Sigmoid colon (tissue), 7 donors: ENCODE measurements at places on chromosomes 5 and 9. TPM values are rescaled to one million over a fixed set of nuclear protein-coding genes. Genes with fewer than 3 reads are reported as not detected.

GRCh38 chr5:2560435-2560834 is 191.0 kb downstream of the IRX2 start:
- no peaks in the 10 kb centered on the region for H3K4me1 ChIP-seq
- no peaks in the 10 kb centered on the region for H3K36me3 ChIP-seq
- no peak overlapping the region for H3K4me3 ChIP-seq
- no peak overlapping the region for H3K27ac ChIP-seq
- no peaks in the 10 kb centered on the region for H3K27me3 ChIP-seq

GRCh38 chr9:19216466-19216865 is 14.0 kb upstream of the DENND4C start:
- H3K4me3 ChIP-seq, result no peak overlapping the region
- H3K27me3 ChIP-seq, result no peaks in the 10 kb centered on the region
- no peaks in the 10 kb centered on the region for H3K4me1 ChIP-seq

The EGFL7 gene
- 75.6 TPM for total RNA-seq

The IL31RA gene
- 3.3 TPM for total RNA-seq

DNA sequence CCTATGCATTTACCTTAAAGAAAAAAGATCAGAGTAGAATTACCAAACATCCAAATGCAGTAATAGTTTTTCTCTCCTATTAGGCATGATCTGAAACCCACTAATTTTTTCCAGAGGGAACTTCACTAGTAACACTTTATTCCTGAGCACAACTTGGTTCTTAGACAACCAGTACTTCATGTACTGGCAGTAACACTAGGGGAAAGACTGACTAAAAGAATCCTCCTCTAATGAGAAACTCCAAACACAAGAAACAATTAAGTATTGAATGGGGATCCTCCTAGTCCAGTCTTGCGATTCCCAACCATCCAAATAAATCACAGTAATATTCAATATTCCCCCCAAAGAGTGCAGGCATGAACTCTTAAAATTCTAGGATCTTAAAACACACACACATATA is 48.9 kb downstream of the ZNF608 start:
- peaks cover 72% of the 10 kb centered on the region for H3K4me1 ChIP-seq
- no peaks in the 10 kb centered on the region for H3K27me3 ChIP-seq
- H3K36me3 ChIP-seq, result no peaks in the 10 kb centered on the region
- H3K27ac ChIP-seq, result peak overlapping the region; percentile 85
- H3K4me3 ChIP-seq, result no peak overlapping the region

The NCBP1 gene
- 20.2 TPM for total RNA-seq

GRCh38 chr5:175654339-175654738 is 3.5 kb upstream of the HRH2 start:
- peaks cover 11% of the 10 kb centered on the region for H3K27me3 ChIP-seq
- H3K4me3 ChIP-seq, result no peak overlapping the region
- H3K36me3 ChIP-seq, result no peaks in the 10 kb centered on the region
- peaks cover 11% of the 10 kb centered on the region for H3K4me1 ChIP-seq

DNA sequence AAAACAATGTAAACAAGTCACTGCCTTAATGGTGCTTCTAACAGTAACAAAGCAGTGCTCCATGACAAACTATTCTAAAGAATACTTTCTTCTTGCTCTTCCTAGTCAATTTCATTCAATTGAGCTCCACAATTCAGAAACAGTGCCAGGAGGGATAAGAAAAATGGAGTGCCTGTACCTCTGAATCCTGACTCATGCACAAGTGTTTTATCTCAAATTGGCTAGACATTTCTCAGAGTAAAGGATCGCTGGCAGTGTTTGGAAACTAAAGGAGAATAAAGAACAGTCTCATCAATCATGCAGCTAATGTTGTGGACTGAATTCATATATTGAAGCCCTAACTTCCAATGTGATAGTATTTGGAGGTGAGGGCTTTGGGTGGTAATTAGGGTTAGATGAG is 27.6 kb downstream of the SLC25A51 start:
- no peak overlapping the region for H3K4me3 ChIP-seq
- no peaks in the 10 kb centered on the region for H3K36me3 ChIP-seq
- no peak overlapping the region for H3K27ac ChIP-seq
- no peaks in the 10 kb centered on the region for H3K4me1 ChIP-seq
- no peaks in the 10 kb centered on the region for H3K27me3 ChIP-seq
- DNase-seq, result no peak

The INSL4 gene
- not detected for total RNA-seq

DNA sequence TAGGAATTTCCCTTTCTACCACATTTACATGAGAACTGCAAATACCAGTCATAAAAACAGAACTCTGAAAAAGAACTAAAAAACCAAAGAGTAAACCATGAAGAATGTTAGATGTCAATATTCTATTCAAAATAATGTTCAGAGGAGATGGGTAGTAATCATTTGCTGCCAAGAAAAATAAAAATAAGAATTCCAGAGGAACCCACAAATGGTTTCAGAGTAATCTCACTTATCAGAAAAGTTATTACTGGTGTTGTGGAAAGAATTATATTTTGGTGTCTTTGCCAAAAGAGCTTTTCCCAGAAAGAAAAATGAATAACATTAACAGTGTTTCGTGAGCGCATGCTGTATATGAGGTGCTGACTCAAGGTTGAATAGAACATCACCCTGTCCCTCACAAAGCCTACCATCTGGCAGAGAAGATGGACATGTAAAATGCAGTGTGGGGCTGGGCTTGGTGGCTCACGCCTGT is 35.6 kb downstream of the GPR21 start:
- H3K36me3 ChIP-seq, result peaks cover 87% of the 10 kb centered on the region
- H3K27me3 ChIP-seq, result no peaks in the 10 kb centered on the region
- no peak overlapping the region for H3K27ac ChIP-seq

DNA sequence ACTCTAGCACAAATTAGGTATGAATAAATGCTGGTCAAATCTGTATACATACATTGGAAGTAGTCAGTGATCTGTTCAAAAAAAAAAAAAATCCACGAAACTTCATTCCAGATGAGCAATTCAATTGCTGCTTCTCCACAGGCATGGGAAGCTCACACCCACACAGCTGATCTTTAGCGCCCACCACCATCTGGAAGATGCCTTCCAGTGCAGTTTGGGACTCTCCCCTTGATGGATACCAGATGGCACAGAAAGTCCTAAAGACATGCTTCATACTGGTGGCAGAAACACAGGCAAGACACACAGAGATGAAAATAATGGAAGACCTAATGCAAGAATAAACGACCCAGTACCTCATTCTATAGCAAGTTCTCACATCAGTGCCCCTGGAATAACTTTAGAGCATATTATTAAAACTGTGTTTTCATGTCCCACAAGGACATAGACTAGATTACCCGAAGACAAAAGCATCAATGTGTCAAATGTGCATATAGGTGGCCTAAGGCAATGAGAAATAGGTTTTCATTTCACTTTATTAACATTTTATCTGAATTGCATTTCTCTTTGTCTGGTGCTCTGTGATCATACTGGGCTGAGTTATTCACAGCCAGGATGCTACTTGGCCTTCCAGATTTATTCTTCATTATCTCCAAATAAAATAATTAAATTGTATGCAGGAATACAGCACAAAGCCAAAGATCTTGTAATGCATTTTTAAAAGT is 135.4 kb upstream of the TAS2R1 start:
- H3K4me1 ChIP-seq, result peaks cover 4% of the 10 kb centered on the region
- no peak for DNase-seq
- H3K27ac ChIP-seq, result no peak overlapping the region
- H3K4me3 ChIP-seq, result no peak overlapping the region
- H3K36me3 ChIP-seq, result no peaks in the 10 kb centered on the region

DNA sequence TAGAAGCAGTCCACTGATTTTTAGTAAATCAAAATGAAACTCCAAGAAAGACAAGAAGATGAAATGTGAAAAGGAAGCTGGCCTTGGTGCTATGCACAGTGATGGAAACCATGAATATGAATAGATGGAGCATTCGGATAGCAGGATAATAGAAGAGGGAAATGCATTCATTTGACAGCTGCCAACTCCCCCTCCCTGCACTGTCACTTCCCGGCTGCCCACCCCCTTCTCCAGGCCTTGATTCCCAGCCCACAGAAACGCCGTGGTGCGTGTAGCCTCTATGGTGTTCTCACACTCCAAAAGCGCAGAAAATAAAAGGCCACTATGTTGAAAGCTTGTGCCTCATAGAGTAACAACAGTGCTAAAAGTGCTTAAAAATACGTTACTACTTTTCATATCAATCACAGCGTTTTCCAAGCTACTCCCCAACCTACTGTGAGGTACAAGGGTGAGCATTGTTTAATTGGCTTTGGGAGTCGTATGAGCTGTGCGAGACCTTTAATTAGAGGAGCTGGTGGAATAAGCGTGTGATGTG is 26.1 kb upstream of the IFNK start:
- no peak overlapping the region for H3K4me3 ChIP-seq
- no peaks in the 10 kb centered on the region for H3K27me3 ChIP-seq
- DNase-seq, result no peak
- no peak overlapping the region for H3K27ac ChIP-seq
- peaks cover 17% of the 10 kb centered on the region for H3K4me1 ChIP-seq
- H3K36me3 ChIP-seq, result no peaks in the 10 kb centered on the region

DNA sequence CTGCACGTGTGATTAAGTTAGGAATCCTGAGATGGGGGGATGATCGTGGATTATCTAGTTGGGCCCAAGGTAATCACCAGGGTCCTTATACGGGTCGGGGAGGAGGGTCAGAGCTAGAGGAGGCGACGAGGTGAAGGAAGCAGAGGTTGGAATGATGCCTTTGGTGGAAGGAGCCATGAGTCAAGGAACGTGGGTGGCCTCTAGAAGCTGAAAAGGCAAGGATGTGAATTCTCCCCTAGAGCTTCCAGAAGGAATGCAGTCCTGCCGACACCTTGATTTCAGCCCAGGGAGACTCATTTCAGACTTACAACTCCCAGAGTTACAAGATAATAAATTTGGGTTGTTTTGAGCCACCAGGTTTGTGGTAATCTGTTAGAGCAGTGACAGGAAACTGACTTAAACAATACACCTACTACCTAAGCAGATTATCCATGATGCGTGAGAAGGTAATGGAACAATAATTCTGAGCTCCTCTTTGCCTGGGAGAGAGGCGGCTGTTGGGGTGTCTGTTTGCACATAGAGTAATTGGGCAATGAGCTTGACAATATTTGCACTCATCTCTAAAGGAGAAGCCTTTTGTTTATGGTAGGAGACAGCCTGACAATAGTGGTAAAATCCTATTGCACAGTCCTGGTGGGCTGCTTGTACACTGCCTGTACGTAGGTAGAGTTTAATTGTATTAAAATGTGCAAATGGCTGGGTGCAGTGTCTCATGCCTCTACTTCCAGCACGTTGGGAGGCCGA is 129.3 kb upstream of the IER5L start:
- no peaks in the 10 kb centered on the region for H3K36me3 ChIP-seq
- H3K4me1 ChIP-seq, result no peaks in the 10 kb centered on the region
- no peak overlapping the region for H3K27ac ChIP-seq
- DNase-seq, result no peak
- H3K27me3 ChIP-seq, result no peaks in the 10 kb centered on the region

The TAL2 gene
- not detected for total RNA-seq

- no peaks in the 10 kb centered on the region for H3K4me1 ChIP-seq
- H3K27me3 ChIP-seq, result no peaks in the 10 kb centered on the region
- H3K27ac ChIP-seq, result no peak overlapping the region
- no peak for DNase-seq
These were observed 376.4 kb downstream of the ARRDC3 start for GRCh38 chr5:91006713-91007112.

The AIF1L gene
- total RNA-seq, result 2.9 TPM

DNA sequence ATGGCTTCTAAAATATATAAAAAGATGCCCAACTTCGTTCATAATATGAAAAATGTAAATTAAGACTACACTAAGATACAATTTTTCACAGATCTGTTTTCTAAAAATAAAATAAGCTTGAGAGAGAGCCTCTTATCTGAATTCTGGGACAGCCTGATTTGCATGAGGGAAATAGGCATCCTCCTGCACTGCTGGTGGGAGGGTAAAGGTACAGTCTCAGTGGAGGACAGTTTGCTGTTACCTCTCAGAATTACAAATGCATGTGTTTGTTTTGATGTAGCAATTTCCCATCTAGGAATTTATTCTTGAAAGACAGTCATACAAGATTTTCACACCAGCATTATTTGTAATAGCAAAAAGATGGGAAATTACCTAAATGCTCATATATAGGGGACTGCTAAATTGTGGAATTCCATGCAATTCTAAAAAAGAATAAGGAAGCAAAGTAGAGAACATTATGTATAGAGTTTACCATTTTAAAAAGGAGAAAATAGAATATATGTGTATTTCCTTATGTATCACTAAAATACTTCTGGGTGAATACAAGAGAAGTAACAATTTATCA is 75.7 kb downstream of the ZSWIM6 start:
- H3K27me3 ChIP-seq, result no peaks in the 10 kb centered on the region
- no peak overlapping the region for H3K4me3 ChIP-seq
- no peak for DNase-seq
- peak overlapping the region; percentile 62 for H3K27ac ChIP-seq
- peaks cover 79% of the 10 kb centered on the region for H3K4me1 ChIP-seq

The PCDHA4 gene
- total RNA-seq, result 1.1 TPM

DNA sequence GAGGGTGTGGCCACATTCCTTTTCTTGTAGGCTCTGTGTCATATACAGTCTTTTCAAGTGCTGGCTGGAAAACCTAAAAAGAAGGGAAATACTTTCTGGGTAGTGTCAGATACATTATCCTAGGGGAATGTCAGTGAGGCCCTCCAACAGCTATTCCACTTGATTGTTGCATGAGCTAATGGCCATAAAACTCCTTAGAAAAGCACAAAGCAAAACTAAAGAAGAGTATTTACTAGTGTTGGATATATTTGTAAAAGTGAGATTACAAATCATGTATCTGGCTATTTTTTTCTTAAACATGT is 829 bp downstream of the ANXA1 start:
- H3K27ac ChIP-seq, result peak overlapping the region; percentile 79
- peak overlapping the region; percentile 58 for H3K4me3 ChIP-seq
- H3K4me1 ChIP-seq, result peaks cover 43% of the 10 kb centered on the region
- DNase-seq, result no peak
- H3K27me3 ChIP-seq, result no peaks in the 10 kb centered on the region
- no peaks in the 10 kb centered on the region for H3K36me3 ChIP-seq

DNA sequence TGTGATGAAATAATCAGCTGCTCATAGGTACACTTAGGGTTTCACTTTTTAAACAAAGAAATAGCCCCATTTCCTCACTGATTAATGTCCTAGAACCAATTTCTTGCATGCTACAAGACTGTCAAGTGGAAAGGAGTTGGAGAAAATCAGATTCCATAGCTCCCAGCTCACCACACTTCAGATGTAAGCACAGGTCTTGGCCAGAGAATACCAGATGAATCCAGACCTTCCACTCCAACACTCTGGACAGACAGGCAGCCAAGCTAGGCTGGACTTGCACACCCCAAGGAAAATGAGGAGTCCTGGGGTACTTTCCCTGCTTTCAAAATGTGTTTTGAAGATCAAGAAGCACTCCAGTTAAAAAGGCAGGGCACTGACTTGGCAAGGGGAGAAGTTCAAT is 68.5 kb downstream of the KLHL3 start:
- H3K27ac ChIP-seq, result no peak overlapping the region
- H3K27me3 ChIP-seq, result no peaks in the 10 kb centered on the region
- no peak for DNase-seq
- no peaks in the 10 kb centered on the region for H3K36me3 ChIP-seq
- H3K4me1 ChIP-seq, result no peaks in the 10 kb centered on the region
- no peak overlapping the region for H3K4me3 ChIP-seq

The TMEFF1 gene
- total RNA-seq, result not detected

The MEIKIN gene
- total RNA-seq, result not detected

DNA sequence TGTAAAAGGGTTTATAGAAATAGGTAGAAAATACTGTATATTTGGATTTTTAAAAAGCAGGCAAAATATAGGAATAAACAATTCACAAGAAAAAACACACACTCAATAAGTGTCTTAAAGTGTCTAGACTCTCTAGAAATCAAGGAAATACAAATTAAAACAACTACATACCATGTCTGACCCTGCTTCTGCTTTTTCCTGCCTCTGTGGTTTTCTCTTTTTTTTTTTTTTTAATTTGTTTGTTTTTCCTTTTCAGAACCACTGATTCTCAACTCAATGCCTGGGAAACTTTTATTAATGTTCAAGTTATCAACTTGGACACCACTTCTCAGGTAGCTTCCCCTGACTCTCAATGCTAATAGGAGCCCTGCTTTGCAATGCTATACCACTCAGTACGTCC is 25.5 kb upstream of the TAS2R1 start:
- no peak overlapping the region for H3K4me3 ChIP-seq
- no peaks in the 10 kb centered on the region for H3K27me3 ChIP-seq
- H3K4me1 ChIP-seq, result no peaks in the 10 kb centered on the region
